Stimulated activated CD8-positive, alpha-beta memory T cell treated with anti-CD3 and anti-CD28 coated beads, Interleukin-12 subunit alpha, Interleukin-12 subunit beta, amount 100 ng/mL, for 1 hour (primary cell): ENCODE measurements at places on chromosomes 13 and 19.

DNA sequence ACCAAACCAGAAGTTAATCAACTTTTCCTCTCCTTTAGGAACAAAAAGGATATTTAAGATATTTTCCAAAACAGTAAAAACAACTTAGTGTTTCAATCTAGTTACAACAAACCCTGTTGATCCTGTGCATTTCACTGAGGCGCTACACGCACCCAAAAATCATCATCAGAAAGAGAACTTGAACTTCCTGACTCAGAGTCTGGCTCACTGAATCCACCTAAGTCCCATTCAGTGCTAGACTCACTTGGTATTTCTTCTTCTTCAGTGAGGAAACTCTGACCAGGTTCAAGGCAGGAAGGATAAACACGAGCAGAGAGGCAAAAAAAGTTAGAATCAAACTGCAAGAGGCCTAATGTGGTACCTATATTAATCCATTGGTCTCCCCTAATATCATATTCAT is 2.2 kb downstream of the KBTBD6 start:
- no peak for DNase-seq

DNA sequence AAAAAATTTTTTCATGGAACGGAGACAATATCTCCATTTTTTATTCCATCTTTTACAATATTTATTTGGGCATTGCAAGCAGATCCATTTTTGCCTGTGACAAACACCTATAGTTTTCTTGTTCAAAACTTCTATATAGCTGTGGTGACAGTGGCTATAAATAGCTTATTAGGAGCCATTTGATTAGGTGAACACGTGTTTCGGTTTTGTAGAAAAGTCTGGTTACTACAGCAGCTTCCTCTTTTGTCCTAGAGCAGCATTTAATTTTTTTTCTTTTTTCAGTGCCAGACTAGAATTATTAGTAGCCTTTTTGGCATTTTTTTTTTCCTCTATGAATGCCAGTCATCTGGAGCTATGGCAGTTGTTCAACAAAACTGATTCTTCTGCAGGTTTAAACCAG is 123.5 kb downstream of the RXFP2 start:
- DNase-seq: no peak

DNA sequence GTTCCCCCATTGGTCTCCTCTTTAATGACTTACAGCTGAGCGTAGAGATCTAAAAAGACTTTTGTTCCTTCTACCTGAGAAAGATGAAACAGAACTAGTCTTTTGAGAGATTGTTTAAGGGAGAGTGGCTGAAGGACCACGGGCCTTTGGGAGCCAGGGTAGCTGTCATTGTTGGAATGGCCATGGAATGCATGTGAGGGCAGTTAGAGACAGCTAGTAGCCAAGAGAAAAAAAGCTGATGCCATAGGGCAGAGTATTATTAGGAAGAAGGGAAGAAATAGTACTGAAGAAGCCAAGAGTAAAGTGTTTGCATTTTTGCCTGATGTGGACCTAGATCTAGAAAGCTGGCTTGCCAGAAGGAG is 5.6 kb downstream of the ZNF507 start:
- no peak for DNase-seq

DNA sequence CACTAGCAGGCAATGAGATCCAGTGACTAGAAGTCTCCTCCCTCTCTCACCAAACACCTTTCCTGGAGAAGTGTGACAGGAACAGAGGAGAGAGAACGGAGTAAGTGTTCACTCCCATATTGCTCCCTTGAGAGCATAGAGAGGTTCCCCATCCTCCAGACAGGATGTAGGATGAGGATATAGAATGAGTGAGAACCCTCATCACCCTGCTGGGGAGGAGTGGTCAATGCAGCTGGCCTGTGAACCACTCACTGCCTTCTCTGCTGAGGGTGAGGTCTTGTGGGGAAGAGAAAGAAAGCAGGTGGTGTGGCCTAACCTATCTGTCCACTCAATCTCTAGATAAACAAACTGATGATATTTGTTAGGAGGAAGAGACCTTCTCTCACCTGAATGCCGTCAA is 386.6 kb downstream of the PCDH20 start:
- DNase-seq: no peak

DNA sequence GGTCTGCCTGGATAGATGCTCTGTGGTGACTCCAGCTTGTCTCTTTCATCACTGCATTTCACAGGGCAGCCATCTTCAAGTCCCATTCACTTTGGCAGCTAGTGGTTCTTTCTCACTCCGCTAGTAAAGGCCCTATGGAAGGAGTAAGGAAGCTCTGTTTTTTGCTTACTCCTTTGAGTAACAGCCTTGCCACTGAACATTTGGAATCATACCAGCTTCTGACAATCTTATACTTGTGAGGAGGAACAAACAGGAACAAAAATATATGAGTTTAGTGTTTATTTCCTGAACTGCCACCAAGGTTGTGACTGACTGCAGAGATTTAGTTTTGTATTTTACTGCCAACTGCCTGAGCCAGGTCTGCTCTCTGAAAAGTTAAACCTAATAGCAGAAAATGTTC is 38.7 kb downstream of the KCTD4 start:
- no peak for DNase-seq

DNA sequence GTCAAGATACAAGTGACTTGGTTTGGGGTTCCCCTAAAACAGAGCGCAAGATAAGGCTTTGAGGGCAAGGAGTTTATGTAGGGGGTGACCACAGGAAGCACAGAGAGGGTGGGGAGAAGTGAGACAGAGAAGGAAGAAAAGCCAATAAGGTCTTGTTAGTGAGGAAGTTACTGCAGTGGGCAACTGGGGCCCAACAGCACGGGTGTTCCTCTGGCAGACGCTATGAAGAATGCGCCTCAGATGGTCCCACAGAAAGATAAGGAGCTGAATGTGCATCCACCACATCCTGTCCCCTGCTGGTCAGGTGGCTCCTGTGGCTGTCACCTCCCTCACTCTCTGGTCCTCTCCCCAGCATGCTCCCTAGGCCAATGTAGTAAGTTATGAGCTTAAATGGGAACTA is 333.5 kb downstream of the TSHZ3 start:
- DNase-seq: no peak

- DNase-seq: no peak
Observed at GRCh38 chr13:21663197-21663596, 7.7 kb upstream of the FGF9 start.

- no peak for DNase-seq
Observed at GRCh38 chr13:51235186-51235585, 13.0 kb downstream of the FAM124A start.

DNA sequence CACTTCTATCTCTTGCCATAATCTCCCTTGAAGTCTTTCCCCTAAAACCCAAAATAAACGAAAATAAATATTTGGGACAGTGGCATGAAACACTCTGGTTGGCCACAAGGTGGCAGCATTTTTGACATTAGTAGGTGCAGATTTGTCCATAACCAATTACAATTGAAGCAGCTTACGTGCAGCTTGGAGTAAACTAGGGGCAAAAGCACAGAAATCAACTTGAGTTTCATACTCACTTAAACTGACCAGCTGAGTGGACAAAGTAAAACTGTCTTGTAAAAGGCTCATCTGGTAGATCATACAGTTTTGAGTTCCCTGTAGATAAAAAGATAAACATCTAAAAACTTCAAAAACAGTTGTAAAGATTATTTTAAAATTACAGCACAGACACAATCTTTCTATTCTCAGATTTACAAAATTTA is 18.8 kb downstream of the PDCD5 start:
- DNase-seq: peak; percentile 42

- DNase-seq: no peak
Observed at GRCh38 chr13:90445179-90445578, 902.3 kb upstream of the MIR17HG start.

DNA sequence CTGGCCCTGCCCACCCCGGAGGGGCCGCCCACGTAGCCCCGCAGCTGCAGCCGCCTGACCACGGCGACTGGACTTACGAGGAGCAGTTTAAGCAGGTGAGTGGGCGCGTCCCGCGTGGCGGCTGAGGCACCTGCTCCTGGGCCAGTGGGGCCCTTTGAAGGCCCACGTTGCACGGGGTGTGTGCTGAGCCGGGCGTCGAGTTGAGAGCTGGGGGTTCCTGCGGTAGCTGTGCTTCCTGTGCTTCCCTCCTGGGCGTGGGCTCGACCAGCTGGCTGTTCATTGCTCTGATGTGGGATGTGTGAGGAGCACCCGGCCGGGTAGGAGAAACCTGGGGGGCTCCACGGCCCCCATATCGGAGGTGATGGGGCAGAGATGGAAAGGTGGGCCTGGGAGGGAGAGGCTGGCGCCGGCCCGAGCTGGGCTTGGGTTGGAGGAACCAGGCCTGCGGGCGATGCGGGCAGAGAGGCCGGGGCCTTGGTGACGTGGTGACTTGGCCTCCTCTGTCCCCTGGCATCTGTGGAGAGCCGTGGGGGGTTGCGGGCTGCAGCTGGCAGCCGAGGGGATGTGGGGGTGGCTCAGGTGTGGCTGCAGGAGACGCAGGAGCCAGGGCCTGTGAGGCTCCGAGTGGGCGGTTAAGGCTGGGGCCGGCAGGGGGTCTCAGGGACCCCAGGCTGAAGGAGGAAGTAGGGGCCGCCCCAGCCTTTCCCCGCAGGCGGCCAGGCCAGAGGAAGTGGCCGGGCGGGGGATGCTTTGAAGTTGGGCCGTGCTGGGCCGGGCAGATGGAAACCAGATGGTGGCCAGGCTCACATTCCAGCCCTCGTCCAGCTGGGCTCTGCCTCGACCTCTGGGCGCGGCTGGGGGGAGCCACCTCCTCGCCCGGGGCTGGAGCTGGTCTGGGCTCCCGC is 7.1 kb downstream of the ARID3A start:
- no peak for DNase-seq

- DNase-seq: no peak
Observed at GRCh38 chr13:112341976-112342735, 34.0 kb upstream of the SPACA7 start.

GRCh38 chr19:18157465-18158063 is 4.6 kb downstream of the PIK3R2 start:
- no peak for DNase-seq

GRCh38 chr19:14603990-14604387 is 21.1 kb downstream of the CLEC17A start:
- no peak for DNase-seq
